ENCODE measurements at places on chromosomes 16 and 17. TPM values are rescaled to one million over a fixed set of nuclear protein-coding genes. Genes with fewer than 3 reads are reported as not detected.

IL34 gene
- 0.54 TPM for total RNA-seq

- DNase-seq = peak; percentile 86
These were observed at the start of gene HIRIP3 for GRCh38 chr16:29995324-29995910. Gene HIRIP3 (minus strand): TSS chr16:29995617. CDS start chr16:29995605, 12 bp downstream.

DNA sequence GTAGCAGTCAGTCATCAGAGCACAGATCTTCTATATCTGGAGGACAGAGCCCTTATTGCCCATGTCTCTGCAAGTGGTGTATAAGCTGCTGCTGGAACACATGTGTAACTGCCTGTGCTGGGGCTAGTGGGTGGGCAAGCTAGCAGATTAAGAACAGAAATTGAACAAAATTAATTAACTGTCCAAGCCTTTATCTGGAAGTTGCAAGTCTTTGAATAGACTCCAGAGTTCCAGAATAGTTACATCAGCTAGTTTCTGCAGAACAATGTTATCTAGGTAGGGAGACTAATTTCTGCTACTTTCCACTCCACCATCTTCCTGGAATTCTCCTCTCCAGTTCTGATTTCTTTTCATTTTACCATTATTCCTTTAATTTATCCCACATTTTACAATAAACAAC is 287.3 kb downstream of the ZFHX3 start:
- DNase-seq = no peak

FZD2 gene
- 4.6 TPM for total RNA-seq

MPO gene
- total RNA-seq = not detected

PPY gene
- total RNA-seq = not detected

GRCh38 chr16:85989376-85989775 is 90.4 kb downstream of the IRF8 start:
- DNase-seq = no peak

SENP3 gene
- 104 TPM for total RNA-seq

VWA3A gene
- not detected for total RNA-seq

All from Daoy (cell line).